ENCODE measurements at places on chromosomes 12 and 14. TPM values are rescaled to one million over a fixed set of nuclear protein-coding genes. Genes with fewer than 3 reads are reported as not detected.
A peak's percentile ranks its signal among the peaks of the same experiment; 100 is the strongest.

DNA sequence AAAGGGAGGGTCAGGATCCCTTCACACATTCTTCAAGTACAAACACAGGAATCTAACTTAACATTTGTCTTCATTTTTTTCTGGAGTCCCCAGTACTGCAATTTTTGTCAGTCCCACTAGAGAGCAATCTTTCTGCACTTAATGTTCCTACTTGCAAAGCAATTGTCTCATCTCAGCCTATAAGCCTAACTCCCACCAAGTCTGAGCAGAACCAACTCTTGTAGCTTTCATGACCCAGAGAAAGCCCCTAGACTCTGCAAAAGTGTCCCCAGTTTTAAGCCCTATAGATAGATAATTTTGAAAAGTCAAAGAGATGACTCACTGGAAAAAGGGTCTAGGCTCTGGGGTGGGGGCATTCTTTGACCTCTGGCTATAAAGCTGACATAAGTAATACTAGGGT is 1.8 kb upstream of the ZBTB39 start:
- H3K4me1 ChIP-seq = peaks cover 10% of the 10 kb centered on the region
- no peak overlapping the region for H3K4me3 ChIP-seq
- DNase-seq = no peak

GRCh38 chr12:13362260-13362841 is 165.8 kb downstream of the EMP1 start:
- no peak overlapping the region for H3K4me3 ChIP-seq
- no peak for DNase-seq
- H3K4me1 ChIP-seq = no peaks in the 10 kb centered on the region
- no peaks in the 10 kb centered on the region for H3K36me3 ChIP-seq
- H3K27ac ChIP-seq = no peak overlapping the region

- peak overlapping the region; percentile 13 for H3K27ac ChIP-seq
- H3K36me3 ChIP-seq = no peaks in the 10 kb centered on the region
Measured at GRCh38 chr12:121465921-121466793, 66.2 kb downstream of the RNF34 start.

Gene KCNC2
- total RNA-seq = not detected

Gene STK38L
- 227 TPM for total RNA-seq

Gene SPX
- 0.81 TPM for total RNA-seq
